ENCODE measurements at places on chromosomes 2 and 18.

DNA sequence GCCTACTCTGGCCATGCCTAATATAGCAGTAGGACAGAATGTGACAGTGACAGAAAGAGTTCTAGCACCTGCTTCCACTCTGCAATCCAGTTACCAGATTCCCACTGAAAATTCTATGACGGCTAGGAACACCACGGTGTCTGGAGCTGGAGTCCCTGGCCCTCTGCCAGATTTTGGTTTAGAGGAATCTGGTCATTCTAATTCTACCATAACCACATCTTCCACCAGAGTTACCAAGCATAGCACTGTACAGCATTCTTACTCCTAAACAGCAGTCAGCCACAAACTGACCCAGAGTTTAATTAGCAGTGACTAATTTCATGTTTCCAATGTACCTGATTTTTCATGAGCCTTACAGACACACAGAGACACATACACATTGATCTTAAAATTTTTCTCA is 45.2 kb upstream of the TTR start:
- no peak for DNase-seq

DNA sequence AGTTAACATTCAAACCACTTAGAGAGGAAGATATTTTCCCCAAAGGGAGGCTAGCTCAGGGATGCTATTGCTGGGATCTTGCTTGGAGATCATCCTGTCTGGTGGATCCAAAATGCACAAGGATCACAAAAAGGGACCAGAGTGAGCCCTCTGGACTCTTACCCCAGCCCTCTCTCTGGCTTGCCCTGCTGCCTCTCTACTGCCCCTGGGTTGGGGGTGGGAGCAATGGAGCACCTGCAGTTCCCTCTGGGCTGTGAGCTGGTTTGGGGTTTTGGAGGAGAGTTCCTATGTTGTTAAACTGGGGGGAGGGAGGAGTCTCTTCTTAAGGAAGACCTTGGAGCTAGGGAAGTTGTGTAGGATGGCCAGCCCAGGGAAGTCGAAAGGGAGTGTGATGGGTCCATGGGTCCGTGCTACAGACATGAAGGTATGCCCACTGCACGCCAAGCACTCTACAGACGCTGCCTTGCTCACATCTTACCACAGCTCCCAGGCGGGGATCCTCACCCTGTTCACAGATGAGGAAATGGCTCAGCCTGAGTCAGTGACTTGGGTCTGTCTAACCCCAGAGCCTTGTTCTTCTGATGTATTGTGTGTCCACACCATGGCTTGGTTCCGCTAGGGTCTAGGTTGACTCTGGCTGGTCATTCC is 3.8 kb downstream of the LBH start:
- no peak for DNase-seq

- no peak for DNase-seq
Observed at GRCh38 chr2:8599421-8600242, 82.2 kb upstream of the ID2 start.

GRCh38 chr18:35580701-35581539 is 620 bp upstream of the GALNT1 start:
- no peak for DNase-seq

DNA sequence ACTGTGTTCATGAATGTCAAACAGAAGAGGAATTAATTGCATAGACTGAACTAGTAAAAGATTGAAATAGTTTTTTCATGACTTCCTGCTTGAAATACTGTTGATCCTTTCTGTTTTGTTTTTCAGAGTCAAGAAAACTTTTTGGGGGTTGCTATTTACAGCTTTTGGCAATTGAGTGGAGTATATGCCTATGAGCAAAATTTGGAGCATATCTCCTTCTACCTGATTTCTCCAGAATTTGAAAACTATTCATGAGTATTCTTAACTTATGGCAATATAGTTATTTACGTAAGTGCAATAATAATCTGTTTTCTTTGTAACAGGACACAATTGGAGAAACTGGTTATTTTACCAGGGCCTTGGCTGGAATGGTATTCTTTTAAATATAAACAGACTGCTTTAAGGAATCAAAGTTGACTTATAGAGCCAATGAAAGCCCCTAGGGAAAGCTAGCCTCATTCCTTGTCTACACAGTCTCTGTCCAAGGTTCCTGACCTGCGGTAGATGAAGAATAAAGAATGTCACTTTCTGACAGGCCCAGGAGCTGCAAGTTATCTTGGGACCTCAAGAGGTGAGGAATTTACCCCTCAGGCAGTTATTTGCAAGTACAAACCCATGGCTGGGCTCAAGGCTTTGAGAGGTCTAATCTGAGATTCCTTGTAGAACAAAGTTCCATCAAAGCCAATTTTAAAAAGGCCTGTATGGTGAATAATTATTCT is 193.5 kb upstream of the NDUFV2 start:
- no peak for DNase-seq

DNA sequence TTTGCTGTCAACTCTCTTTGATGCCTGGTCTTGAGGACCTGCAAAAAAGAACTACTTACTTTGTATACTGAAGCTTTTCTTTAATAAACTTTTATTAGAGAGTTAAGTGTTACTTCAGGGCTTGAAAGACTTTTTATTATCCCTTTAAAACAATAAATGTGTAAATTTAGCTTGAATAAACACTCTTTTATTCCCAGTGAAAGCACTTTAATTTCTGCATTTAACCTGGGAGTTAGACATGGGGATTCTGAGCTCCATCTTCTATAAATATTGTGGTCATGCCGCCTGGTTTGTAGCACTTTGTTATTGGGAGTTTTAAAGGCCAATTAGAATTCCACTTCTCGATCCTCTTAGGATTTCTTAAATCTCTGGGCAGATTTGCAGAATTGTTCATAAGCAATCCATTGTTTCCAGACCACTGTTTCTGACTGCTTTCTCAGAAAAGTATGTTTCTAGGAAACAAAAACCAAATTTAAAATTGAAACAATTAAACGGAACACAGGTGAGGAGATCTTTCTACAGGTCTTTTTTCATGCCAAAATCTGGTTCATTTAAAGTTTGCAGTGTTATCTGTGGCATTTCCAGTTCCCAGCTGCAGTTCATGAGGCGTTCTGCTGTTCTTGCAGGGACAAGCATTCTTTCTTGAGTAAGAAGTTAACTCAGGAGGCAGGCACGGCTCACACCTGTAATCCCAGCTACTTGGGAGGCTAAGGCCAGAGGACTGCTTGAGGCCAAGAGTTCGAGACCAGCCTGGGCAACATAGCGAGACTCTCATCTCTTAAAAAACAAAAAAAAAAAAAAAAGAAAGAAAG is 18.1 kb upstream of the E2F6 start:
- DNase-seq = no peak

- no peak for DNase-seq
Observed at GRCh38 chr2:215699700-215700538, 264.1 kb upstream of the FN1 start.

DNA sequence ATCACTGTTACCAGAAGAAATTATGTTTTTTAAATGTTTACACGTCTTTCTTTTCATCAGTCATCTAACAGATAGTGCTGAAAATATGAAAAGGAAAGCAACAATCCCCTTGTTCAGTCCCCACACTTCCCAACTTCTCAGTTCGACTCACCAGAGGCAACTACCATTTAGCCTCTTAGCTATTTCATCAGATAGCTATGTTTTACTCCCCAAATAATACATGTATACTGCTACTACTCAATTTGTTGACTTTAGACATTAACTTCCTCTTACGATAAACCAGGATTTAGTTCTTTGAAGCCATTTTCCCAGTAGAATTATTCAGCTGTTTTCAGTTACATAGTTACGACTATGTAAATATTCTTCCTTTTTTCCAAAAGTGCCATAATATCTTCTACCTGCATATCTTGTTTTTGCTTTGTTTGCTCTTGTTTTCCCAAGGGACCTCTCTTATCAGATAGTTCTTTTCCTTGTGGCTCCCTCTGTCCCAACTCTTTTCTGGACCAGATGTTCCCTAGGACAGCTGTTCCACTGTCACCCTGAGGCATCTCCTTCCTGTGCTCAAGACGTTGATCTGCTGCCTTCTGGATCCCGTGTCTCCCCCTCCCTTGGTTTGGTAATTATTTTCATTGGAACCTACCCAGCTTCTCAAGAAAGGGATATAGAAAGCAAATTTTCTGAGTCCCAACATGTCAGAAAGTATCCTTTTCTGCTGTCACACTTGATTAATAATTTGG is 289.3 kb upstream of the TANK start:
- peak; percentile 54 for DNase-seq

DNA sequence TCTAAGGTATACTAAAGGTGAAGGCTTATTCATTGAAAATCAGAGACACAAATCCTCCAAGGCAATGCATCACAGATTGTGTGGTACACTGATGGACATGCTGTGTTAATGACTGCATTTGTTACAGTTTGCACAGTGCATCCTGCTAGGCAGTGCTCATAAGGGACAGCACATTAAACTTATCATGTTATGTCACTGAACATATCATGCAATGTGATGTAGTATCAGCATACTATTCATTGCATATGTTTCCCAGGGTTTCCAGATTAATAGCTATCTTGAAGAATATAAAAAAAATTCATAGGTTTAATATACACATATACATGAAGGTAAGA is 225.3 kb downstream of the NCKAP5 start:
- DNase-seq = no peak

DNA sequence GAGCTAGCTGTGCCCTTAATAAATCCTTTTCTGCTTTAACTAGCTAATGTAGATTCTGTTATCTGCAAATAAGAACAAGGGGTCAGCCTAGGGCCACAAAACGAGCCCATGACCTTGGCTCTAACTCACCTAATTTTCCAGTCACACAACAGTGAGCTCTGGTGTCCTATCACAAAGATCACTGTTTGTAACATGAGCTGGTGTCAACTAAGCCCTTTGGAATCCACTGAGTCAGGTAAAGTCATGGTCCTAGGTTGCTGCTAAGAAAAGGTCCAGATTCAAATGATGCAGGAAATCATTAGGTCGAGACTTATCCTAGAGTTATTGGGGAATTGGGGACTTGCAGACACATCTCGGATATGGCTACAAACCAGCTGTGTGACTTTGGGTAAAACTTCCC is 49.9 kb downstream of the ST8SIA5 start:
- no peak for DNase-seq

DNA sequence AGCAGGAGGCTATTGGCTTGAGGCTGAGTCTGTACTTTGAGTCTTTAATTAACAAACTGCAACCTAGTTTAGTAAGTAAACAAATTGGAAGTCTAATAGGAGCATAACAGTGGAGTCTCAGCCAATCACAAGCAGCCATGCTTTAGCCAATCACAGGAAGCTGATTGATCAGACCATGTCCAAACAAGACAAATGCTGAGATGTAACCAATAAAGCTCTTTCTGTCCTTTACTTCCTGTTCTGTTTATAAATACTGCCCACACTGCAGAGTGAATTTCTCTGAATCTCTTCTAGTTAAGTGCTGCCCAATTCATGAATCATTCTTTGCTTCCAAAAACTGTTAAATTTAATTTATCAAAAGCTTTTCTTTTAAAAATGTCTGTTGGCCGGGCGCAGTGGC is 146.6 kb upstream of the DLX2 start:
- DNase-seq = no peak

- DNase-seq = no peak
Observed at GRCh38 chr2:64551851-64552250, 27.7 kb downstream of the AFTPH start.

GRCh38 chr2:152466980-152467676 is 132.2 kb downstream of the FMNL2 start:
- DNase-seq = peak; percentile 66

DNA sequence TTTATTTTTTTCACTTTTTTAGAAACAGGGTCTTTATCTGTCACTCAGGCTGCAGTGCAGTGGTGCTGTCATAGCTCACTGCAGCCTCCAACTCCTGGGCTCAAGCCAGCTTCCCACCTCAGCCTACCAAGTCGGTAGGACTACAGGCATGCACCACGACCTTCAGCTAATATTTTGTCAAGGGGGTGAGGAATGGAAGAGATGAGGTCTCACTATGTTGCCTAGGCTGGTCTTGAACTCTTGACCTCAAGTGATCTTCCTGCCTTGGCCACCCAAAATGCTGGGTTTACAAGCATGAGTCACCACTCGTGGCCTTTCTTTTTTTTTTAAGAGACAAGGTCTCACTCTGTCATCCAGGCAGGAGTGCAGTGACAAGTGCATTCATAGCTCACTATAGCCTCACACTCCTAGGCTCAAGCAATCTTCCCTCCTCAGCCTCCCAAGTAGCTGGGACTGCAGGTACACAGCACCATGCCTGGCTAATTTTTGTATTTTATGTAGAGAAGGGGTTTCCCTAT is 13.4 kb downstream of the PPP1R7 start:
- no peak for DNase-seq

DNA sequence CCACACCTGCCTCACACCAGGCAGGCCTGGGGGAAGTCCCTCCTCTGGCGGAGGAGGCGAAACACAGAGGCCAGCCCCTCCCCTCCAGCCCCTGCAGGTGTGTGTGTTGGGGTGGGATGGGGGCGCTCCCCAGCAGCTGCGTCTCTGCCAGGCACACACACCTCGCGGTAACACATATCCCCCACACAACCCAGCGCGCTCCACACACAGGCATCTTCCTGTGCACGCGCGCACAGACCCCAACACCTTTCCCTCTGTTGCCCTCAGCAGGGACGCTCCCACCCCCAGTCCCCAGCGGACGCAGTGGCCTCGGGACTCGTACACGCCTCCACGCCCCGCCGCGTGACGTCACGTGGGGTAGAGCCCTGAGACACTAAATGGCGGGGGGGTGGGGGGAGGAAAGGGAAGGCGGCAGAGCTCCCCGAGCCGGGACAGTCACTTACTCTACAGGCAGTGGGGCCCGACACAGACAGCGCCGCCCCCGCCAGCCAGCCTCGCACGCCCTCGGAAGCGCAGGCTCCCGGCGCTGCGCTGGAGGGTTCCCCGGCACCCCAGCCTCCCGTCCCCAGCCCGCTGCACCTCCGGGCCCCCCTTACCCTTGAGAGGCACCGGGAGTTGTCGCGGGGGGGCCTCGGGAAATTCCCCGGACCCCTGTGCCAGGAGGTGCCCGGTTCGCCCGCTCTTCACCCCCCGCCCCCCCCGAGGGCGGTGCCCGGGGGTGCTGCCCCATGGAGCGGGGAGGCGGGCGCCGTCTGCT is at the start of gene WNT10A:
Gene WNT10A (plus strand): TSS at position 751 of the 757 bp plus-strand sequence. CDS start 144 bp downstream, outside the sequence.
- no peak for DNase-seq

DNA sequence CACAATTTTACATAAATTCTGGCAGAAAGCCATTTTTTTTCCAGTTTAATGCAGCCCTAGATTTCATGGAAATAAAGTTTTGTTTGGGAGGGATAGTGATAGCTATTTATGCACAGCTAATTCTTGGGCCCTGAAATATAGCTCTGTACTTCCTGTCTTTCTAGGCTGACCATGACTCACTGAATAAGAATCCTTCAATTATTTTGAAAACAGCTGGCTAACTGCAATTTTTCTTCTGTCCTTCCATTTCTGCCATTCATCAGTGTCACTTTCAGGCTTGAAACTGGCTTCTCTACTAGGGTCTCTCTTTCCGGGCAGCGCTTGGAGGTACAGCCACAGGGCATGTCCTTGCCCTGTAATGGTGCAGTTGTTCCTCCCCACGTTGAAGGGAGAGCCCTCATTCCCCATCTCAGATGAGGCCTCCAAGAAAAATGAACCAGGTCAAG is 97.1 kb upstream of the TMEM178A start:
- peak; percentile 60 for DNase-seq

Measured in skeletal muscle cell (primary cell).